ENCODE measurements at places on chromosomes 2 and 18.

GRCh38 chr2:144230448-144231085, 289.4 kb downstream of the ZEB2 start:
- no peaks in the 10 kb centered on the region for H3K36me3 ChIP-seq
- no peak overlapping the region for H3K27ac ChIP-seq
- H3K4me3 ChIP-seq: no peak overlapping the region
- DNase-seq: no peak

GRCh38 chr2:189580241-189580651, 340 bp downstream of the SLC40A1 start:
- H3K4me3 ChIP-seq: peak overlapping the region; percentile 58
- no peaks in the 10 kb centered on the region for H3K27me3 ChIP-seq
- peak overlapping the region; percentile 46 for H3K27ac ChIP-seq
- no peaks in the 10 kb centered on the region for H3K36me3 ChIP-seq

DNA sequence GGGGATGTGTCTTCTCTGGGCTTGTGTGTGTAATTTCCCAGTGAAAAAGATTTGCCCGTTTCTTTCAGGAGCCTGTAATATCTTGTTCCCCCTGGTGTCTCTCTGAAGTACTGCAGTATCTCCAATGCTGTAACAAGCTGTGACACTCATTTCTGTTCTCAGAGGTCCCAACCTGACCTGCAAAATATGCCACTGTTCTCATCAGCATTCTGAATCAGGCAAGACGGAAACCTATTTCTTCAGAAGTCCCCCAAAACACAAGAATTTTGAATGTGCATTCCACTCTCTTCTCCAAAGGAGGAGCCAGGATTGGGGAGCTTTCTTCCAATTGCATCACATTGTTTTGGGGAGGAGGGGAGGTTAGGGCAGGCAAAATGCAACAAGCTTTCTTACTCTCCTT, 77.0 kb upstream of the CNGA3 start:
- DNase-seq: peak; percentile 2
- no peaks in the 10 kb centered on the region for H3K27me3 ChIP-seq
- H3K4me3 ChIP-seq: no peak overlapping the region
- H3K36me3 ChIP-seq: no peaks in the 10 kb centered on the region

GRCh38 chr2:113755035-113755834, 1.2 kb downstream of the SLC35F5 start:
- DNase-seq: no peak
- peak overlapping the region; percentile 95 for H3K4me3 ChIP-seq
- H3K4me1 ChIP-seq: peaks cover 25% of the 10 kb centered on the region
- H3K27me3 ChIP-seq: no peaks in the 10 kb centered on the region
- peaks cover 9% of the 10 kb centered on the region for H3K36me3 ChIP-seq

DNA sequence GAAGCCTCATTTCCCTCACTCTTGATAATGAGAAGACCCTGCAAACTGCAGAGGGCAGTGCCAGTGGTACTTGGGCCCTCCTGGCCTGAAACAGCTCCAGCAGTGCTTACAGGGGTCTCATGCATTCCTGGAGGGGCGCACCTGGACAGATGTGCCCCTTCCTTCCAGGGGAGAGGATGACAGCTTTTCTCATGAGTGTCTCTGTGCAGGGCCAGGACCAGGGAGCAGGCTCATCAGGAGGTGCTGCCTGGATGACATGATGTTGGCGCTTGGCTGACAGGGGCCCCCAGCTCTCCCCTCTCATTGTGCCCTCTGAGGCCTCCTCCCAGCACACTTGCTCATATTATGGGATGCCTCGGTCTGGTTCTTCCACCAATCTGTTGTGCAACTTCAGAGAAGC, 95.1 kb upstream of the MYCN start:
- no peak for DNase-seq
- no peaks in the 10 kb centered on the region for H3K27me3 ChIP-seq
- no peak overlapping the region for H3K4me3 ChIP-seq
- H3K27ac ChIP-seq: no peak overlapping the region
- H3K4me1 ChIP-seq: no peaks in the 10 kb centered on the region

GRCh38 chr2:42961385-42961811, 169.0 kb upstream of the HAAO start:
- H3K27me3 ChIP-seq: no peaks in the 10 kb centered on the region
- DNase-seq: no peak
- H3K4me3 ChIP-seq: no peak overlapping the region
- no peaks in the 10 kb centered on the region for H3K4me1 ChIP-seq

- no peaks in the 10 kb centered on the region for H3K36me3 ChIP-seq
- H3K27ac ChIP-seq: no peak overlapping the region
- DNase-seq: no peak
- H3K4me1 ChIP-seq: no peaks in the 10 kb centered on the region
Measured at GRCh38 chr2:138949517-138949916, 169.3 kb upstream of the NXPH2 start.

DNA sequence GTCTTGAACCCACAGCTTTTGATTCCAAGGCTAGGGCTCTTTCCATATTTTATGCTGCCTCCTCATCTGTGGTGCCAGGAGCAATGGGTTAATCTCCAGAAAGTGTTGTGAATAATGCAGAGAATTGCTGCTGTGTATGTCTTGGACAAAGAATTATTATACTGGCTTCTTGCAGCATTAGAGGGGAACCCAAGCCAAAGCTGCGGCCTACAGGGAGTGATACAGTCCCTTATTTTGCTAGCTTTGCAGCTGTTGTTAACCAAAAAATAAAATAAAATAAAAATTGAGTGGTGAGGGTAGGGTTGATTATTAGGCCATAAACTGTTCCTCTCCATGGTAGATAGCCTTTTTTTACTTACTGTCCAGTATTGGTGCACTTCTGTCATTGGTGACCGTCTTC, 16.7 kb downstream of the WIPF1 start:
- H3K27ac ChIP-seq: peak overlapping the region; percentile 34
- peaks cover 96% of the 10 kb centered on the region for H3K36me3 ChIP-seq
- no peak overlapping the region for H3K4me3 ChIP-seq
- no peak for DNase-seq

- H3K4me3 ChIP-seq: no peak overlapping the region
- H3K27me3 ChIP-seq: no peaks in the 10 kb centered on the region
- no peak for DNase-seq
- no peaks in the 10 kb centered on the region for H3K36me3 ChIP-seq
Measured at GRCh38 chr2:14628901-14629300, 3.6 kb upstream of the LRATD1 start.

DNA sequence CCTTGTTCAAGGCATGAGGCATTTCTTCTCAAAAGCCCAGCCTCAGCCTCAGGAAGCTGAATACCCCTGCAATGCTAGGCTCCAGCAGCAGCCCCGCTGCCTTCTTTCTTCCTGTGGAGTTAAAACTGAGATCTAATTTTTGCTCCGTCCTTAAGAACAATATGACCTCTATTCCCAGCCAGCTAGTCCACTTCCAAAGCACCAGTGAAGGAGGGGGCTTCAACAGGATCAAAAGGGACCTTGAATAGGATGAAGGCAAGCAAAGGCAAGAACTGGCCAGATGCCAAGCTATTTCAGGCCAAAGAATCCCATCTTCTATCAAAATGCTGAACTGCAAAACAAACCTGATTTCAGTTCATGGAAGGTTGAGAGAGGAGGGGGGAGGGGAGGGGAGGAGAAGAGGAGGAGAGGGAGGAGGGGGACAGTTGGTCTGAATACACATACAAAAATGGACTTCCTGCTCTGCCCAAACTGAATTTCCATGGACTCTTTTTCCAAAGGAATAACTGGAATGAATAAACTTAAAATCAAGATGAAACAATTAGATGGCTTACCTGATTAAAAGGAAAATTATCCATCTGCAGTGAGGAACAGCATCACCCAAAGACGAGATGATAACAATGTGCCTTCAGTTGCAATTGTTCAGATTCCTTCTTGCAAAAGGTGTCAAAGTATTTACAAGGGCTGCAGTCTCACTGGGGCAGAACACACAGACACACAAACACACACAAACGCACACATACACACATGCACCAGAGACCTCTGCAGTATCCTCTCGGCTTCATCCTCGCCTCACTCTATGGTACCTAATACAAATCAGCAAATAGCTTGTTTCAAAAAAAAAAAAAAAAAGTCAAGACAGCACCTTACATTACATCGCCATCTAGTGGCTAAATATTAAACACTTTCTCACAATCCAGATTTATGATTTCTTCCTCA, at the start of gene SCN1A:
TSS of gene SCN1A (minus strand) at position 804 of the 939 bp plus-strand sequence. CDS start 54,399 bp downstream, outside the sequence.
- peak; percentile 34 for DNase-seq
- no peak within 1 kb of the TSS for H3K27ac ChIP-seq
- H3K36me3 ChIP-seq: no peaks in the 10 kb centered on the region
- H3K4me3 ChIP-seq: no peak within 1 kb of the TSS
- no peaks in the 10 kb centered on the region for H3K4me1 ChIP-seq

DNA sequence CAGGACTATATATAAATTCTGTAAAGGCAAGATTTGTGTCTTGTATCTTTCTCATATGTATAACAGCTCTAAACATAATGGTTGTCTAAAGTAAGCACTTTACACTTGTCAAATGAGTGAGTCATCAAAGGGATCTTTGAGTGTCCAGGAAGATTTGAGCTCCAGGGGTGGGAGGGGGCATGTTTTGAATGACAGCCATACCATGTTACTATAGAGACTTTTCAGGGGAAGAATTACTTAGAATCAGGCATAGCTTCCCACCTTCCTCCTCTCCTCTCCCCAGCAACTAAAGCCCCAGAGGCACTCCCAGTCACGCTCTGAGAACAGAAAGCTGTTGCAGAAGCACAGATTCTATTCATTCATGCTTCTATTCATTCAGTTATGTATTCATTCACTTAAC, 65.8 kb upstream of the ALK start:
- H3K4me3 ChIP-seq: no peak overlapping the region
- no peak overlapping the region for H3K27ac ChIP-seq
- H3K4me1 ChIP-seq: no peaks in the 10 kb centered on the region
- no peaks in the 10 kb centered on the region for H3K27me3 ChIP-seq
